ENCODE measurements at places on chromosomes 13 and 19.
A peak's percentile ranks its signal among the peaks of the same experiment; 100 is the strongest.

DNA sequence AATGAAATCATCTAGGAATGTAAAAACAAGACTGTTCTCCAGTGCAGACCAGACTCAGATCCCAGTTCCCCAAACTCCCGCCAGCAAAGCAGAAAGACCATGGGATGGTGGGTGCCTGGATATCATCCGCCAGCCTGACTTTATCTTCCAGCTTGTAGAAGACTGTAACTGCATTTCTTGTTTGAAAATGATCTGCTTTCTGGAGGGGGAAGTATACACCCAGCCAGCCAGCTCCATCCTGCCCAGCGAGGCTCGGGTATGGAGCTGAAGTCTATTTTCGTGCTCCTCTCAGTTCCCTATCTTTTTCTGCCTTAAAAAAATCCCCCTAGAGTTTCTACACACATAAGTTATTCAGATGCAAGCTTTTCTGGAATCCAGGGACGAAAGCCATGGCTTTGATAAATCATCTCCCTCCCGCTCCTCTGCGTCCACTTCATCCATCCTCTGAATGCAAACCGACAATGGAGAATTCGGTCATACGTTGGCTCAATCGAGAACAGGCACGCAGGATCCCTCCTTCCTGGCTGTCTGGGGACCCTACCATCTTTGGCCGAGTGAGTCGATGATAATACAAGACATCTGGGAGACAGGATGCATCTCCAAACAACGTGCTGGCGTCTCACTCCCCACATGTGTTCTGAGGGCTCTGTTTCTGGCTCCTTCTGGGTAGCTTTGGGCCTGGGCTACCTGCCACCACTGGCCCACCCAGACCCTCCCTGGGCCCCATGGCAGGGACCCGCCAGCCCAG, 31.2 kb downstream of the CEBPG start:
- DNase-seq: no peak

GRCh38 chr13:24286624-24287023, 22.8 kb upstream of the C1QTNF9 start:
- no peak for DNase-seq

DNA sequence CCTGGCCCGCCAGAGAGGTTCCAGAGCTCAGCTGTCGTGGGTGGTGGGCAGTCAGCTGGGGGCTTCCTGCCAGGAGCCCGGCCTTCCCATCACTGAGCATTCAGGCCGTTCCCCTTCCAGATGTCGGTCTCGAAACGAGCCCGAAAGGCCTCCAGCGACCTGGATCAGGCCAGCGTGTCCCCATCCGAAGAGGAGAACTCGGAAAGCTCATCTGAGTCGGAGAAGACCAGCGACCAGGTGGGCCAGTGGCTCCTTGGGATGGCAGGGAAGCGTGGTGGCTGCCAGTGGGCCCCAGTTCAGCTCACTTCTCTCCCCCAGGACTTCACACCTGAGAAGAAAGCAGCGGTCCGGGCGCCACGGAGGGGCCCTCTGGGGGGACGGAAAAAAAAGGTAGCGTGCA, 19.3 kb downstream of the HDGFL2 start:
- DNase-seq: no peak

- DNase-seq: no peak
Measured at GRCh38 chr13:92739306-92739818, 487.2 kb upstream of the GPC6 start.

- no peak for DNase-seq
Measured at GRCh38 chr13:107138486-107138885, 570.5 kb upstream of the ARGLU1 start.

GRCh38 chr19:50489461-50490011, 12.9 kb upstream of the GARIN5A start:
- DNase-seq: no peak

GRCh38 chr19:17772172-17772571, 20.9 kb downstream of the FCHO1 start:
- no peak for DNase-seq

DNA sequence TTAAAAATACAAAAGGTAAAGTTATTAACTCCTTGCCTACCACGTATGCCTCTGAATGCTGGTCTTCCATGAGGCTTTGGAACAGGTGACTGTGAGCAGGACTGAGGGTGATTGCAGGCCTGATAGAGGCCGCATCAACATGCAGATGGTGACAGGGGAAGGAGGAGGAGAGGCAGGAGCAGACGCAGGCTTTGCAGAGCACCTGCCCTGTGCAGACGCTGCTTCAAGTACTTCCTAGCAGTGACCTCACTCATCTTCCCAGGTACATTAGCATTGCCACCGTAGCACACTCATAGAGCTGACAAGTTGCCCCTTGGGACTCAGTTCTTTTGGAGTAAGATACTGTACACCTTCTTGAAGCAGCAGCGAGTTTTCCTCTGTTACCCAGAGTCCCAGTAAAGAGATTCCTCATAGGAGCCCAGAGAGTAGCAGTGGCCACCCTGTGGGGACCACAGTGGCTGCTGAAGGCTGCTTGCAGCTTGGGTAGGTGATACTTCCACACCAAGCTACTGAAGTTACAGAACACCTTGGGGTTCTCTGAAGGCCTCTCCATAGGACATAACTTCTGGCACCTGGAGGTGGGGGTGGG, 56.0 kb downstream of the ZNF536 start:
- DNase-seq: no peak

- DNase-seq: no peak
Measured at GRCh38 chr19:6750062-6750461, 10.6 kb downstream of the TRIP10 start.

DNA sequence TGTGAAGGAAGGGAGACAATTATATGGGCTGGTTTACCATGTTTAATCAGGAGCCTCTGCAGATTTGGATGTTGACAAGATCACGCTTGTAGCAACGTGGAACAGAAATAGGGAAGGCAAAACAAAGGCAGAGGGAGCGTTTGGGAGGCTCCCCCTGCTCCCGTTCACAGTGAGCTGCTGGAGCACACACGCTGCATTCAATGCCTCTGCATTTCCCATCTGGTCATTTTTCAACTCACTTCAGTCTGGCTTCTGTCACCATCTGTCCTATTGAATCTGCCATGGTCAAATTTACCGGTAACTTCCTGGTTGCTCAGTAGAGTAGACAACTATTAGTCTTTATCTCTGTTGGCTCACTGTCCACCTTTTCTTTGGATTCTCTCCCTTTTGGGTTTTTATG, 91.0 kb downstream of the NHLRC3 start:
- DNase-seq: no peak

DNA sequence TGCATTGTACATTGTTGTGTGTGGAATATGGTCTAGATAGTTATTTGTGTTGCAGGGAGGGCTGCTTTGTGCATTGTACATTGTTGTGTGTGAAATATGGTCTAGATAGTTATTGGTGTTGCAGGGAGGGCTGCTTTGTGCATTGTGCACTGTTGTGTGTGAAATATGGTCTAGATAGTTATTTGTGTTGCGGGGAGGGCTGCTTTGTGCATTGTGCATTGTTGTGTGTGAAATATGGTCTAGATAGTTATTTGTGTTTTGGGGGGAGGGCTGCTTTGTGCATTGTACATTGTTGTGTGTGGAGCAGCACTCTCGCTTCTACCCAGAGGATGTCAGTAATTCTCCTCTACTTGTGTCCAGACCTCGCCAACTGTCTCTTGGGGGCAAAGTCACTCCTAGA, 36.3 kb upstream of the ZNF835 start:
- no peak for DNase-seq

DNA sequence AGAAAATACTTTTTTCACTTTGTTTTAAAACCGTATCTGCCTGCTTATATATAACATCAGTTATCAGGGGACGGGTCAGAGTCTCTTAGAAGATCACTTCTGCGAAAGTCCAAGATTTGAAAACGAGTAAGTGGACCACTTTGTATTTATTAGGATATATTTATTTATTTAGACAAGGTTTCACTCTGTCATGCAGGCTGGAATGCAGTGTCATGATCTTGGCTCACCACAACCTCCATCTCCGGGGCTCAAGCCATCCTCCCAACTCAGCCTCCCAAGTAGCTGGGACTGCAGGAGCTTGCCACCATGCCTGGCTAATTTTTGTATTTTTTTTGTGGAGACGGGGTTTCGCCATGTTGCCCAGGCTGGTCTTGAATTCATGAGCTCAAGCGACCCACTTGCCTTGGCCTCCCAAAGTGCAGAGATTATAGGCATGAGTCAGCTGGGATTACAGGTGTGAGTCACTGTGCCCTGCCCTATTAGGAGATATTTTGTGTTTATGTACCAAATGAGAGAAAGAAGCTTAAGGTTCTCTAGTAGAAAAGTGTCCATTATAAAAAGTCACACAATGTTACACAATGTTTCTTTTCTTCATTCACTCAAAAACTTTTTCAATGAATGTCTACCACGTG, 39.5 kb downstream of the RASL11A start:
- DNase-seq: no peak

- no peak for DNase-seq
Measured at GRCh38 chr19:44782729-44783128, 5.0 kb downstream of the CBLC start.

GRCh38 chr19:310141-310651, 19.0 kb upstream of the PLPP2 start:
- DNase-seq: no peak

DNA sequence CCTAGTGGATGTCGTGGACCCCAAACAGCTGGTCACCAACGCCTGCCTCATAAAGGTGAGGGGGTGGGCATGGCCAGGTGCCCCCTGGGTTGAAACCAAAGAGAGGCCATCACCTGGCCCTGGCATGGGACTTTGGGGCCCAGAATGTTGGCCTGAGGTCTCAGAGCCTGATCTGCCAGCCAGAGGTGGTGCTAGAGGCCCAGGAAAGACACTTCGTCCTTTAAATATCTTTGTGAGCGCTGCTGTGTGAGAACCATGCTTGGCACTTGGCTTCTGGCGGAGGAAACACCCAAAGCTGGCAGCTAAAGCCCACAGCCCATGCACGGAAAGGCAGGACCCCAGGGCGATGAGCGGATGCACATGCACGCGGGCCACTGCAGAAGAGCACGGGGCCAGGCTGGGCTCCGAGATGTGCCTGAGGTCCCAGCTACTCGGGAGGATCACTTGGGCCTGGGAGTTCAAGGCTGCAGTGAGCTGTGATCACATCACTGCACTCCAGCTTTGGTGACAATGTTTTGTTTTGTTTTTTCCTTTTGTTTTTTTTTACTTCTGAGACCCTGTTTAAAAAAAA, 4.3 kb upstream of the ADM5 start:
- no peak for DNase-seq

GRCh38 chr13:41007744-41008128, 11.4 kb downstream of the ELF1 start:
- no peak for DNase-seq

DNA sequence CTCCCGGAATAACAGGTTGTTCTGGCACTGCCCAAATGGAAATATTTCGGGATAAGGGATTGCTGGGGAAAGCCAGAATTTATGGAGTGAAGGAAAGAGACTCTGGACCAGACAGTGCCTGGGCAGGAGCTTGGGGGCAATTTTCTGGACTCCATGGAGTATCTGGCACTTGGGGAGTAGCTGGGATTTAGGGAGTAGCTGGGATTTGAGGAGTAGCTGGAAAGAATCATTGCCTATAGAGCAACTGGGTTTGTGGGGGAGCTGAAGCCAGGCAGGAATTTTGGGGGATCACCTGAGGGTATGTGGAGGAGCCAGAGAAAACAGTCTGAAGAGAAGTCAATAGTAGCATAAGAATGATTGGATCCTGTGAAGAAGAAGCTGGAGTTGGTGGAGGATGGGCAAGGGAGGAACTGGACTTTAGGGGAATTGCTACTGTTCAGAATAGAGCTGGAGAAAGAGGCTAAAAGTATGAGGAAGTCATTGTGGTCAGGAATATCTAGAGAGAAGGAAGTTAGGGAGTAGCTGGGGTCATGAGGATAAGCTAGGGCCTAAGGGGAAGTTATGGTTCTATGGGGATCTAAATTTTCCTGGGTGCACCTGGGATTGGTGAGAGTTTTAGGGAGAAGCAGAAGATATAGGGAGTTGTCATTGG, 14.8 kb downstream of the FSD1 start:
- no peak for DNase-seq

DNA sequence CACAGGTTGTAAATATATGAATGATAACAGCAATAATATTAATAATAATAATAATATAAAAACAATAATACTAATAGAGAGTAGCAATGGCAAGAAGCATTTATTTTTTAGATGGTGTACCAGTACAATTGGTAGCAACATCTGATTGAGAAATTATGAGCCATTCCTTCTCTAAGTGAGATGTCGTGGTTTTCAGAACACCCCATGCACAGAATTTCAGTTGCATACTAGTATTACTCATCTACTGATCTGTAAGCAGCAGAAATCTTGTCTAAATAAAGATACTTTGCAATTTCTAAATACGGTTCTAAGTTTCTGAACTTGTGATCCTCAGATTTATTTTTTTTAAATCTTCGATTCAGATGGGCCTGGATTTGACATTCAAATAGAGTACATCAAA, 788.0 kb upstream of the ATXN8OS start:
- DNase-seq: no peak

DNA sequence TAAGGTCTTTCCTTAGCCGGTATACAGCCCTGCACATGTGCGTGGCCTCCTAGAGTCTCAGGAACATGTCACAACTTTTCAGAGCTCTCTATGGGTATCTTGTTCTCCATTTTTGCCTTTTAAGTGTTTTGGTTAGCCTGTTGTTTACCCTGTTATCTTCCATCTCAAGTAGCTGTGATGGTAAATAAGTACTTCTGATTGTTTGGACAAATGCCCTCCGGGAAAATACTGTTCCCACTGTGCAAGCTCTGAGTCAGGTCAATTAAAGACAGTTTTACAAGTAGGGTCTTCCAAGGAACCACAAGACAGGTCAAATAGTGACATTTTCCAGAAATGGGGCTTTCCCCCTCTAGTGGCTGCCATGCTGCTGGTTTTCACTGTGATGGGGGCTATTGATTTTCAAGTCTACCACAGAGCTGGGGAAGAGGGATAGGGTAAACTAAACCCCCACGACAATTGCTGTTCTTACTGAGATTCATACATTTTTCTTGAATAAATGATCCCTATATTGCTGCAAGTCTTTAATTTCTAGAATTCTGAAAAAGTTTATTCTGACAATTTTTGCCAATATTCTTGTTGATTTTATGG, 109.5 kb downstream of the TM9SF2 start:
- no peak for DNase-seq

- DNase-seq: no peak
Measured at GRCh38 chr13:77387607-77388200, 60.8 kb upstream of the MYCBP2 start.

DNA sequence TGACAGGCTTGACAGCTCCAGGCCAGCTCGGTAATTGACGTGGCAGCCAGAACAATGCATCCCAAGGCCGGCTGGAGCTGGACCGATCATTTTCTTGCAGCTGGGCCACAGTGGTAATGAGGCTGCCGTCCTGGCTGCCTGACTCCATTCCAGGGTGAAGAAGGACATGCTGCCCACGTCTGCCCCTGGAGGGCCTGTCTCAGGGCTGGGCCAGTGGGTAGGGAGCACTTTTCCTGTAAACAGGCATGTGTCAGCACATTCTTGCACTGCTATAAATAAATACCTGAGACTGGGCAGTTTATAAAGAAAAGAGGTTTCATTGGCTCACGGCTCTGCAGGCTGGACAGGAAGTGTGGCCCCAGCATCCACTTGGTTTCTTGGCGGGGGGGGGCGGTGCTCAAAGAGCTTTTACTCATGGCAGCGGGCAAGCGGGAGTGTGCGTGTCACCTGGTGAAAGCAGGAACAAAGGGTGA, 38.1 kb upstream of the KCTD15 start:
- no peak for DNase-seq

- DNase-seq: peak; percentile 40
Measured at GRCh38 chr19:50658441-50659317, 9.4 kb downstream of the C19orf81 start.
